ENCODE measurements at places on chromosomes 5 and 9.
A peak's percentile ranks its signal among the peaks of the same experiment; 100 is the strongest.

- DNase-seq, result peak; percentile 77
Observed at GRCh38 chr9:98707166-98708102, 1.3 kb downstream of the GABBR2 start.

- DNase-seq, result no peak
Observed at GRCh38 chr9:107838766-107839165, 349.2 kb upstream of the KLF4 start.

- DNase-seq, result no peak
Observed at GRCh38 chr5:14213813-14214585, 70.9 kb downstream of the TRIO start.

DNA sequence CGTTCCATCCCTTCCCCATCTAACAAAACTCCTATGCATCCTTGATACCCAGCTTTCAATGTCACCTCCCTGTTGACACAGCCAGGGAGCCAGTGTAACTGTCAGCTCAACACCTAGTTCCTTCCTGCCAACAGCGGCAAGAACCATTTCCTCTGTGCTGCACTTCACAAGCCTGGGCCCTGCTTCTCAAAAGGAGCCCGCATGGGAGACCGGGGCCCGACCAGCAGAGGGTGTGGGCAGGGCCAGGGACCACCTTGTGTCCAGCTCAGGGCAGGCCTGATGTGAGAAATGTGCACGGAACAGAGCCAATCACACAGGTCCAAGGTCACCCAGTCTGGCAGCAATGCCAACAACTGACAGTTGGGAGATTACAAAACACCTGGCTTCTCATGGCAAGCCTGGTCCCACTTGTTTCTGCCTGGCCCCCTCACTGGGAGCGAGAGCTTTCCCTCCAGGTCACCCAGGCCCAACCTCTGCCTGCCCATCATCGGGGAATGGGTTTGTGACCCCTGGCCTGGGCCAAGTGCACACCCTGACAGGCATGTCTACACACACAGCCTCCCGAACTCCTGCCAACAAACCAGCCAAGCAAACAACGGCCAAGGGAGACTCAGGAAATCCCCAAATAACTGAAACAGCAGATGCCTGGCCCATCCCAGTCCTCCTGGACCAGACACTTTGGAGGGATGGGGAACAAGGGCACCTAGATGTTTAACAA lies 3.1 kb downstream of the RNF44 start:
- peak; percentile 44 for DNase-seq

GRCh38 chr5:35393901-35394300 lies 163.6 kb upstream of the PRLR start:
- no peak for DNase-seq

- no peak for DNase-seq
Observed at GRCh38 chr5:61790678-61791077, 458.6 kb downstream of the ZSWIM6 start.

DNA sequence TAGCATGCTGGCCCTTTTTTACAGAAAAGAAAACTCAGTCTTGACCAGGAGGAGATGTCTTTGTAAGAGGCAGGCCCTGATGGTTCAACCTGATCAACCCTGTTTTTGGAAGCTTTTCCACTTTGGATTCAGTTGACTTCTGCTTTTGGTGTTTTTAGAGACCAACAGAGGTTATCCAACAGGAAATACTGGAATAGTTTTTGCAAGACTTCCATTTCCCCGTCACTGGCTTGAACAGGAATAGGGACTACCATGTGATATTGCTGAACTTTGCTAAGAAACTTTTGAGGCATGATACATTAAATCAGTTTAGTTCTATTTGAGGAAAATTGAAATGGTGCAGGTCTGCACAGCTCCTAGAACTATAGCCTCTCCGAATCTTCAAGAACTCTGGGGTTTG lies 17.1 kb upstream of the DAB2 start:
- DNase-seq, result peak; percentile 58

- DNase-seq, result no peak
Observed at GRCh38 chr5:8807636-8808035, 738.2 kb downstream of the SEMA5A start.

GRCh38 chr9:112187404-112187803 lies 12.3 kb upstream of the SUSD1 start:
- DNase-seq, result no peak

- no peak for DNase-seq
Observed at GRCh38 chr5:129074903-129075302, 19.6 kb upstream of the ISOC1 start.

- DNase-seq, result no peak
Observed at GRCh38 chr5:81302596-81302995, 1.2 kb downstream of the ZCCHC9 start.

DNA sequence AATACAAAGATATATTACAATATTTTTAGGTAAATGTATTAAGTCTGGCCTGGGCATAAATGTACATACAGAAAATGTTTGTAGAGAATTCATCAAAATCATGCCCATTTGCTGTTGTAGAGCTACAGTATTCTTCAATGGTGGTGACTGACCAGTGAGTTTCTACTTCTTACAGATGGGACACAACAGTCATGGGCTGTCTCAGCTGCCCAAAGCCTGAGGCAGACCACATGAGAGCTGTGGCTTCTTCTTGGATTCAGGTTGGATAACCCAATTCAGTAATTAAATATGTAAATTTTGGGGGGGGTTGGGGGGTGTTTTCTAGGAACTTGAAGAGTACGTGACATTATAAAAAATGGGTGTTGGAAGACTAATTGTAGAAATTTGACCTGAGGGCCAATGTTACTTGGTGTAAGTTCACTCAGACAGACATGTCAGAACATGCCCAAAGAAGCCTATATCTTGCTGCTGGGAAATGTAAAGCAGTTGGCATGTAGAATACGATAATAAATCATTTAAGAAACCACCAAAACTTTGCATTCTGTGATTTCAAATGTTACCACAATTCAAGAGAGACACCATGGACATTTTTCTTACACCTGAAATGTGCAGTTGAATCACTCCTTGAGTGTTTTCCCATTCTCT lies 17.9 kb downstream of the STARD4 start:
- peak; percentile 25 for DNase-seq

DNA sequence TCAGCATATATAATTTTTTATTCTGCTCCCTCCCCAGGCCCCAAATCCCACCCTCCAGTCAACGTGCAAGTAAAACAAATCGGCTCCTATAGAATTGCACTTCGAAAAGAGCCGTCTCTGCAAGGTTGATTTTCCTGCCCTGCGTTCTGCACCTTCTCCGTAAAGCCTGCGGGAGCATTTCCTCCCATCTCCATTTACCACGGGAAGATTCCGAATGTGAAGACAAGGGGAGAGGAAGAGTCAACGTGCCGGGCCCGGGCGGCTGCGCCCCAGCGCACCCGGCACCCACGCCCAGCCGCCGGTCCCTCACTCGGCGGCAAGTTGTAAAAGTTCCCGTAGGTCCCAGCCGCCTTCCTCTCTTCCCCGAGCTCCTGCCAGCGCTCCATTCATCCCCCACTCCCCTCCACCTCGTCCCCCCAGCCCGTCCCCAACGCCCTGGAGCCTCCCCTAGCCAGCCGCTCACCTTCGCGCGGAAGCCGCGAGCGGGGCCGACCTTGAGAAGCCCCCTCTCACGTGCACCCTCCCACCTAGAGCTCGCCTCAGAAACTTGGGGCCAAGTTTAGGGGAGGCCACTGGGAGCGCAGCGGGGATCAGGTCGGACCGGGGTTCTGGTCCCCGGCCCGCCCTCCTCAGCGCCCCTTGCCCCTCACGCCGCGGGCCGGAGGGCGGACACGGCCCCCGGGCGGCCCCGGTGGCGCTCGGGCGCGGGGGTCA lies 431 bp downstream of the BNC2 start:
- DNase-seq, result peak; percentile 11

DNA sequence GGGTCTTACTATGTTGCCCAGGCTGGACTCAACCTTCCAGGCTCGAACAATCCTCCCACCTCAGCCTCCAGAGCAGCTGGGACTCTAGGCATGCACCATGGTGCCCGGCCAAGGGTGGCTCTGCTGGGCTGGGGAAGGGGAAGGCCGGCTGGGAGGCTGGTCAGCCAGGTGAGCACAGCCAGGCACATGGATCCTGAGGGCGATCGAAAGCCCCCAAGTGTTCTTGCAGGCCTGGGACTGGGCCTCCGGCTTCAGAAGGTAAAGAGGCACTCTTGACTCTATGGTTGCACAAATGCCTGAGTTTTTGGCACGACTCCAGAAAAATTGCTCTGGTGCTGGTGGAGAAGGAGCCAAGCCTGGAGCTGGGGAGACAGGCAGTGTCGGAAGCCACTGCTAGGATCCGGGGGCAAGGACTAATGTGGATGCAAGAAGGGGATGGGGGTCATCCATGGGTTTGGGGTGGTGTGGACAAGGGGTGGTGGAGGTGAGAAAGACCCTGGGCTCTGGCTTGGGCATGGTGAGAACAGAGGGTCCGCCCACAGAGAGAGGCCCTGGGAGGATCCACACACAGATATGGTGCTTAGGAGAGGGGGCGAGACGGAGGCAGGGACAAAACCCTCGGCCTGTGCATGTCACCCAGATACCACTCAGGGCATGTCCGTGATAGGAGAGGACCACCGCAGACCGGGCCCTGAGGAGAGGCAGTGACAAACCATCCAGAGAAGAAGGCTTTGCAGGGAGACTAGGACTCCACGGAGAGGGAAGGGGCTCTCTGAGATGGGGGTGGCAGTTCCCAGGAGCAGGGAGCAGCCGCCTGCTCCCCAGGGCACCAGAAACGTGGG lies 51.1 kb upstream of the COL5A1 start:
- DNase-seq, result no peak

- DNase-seq, result no peak
Observed at GRCh38 chr9:70159630-70160029, 99.1 kb upstream of the SMC5 start.

DNA sequence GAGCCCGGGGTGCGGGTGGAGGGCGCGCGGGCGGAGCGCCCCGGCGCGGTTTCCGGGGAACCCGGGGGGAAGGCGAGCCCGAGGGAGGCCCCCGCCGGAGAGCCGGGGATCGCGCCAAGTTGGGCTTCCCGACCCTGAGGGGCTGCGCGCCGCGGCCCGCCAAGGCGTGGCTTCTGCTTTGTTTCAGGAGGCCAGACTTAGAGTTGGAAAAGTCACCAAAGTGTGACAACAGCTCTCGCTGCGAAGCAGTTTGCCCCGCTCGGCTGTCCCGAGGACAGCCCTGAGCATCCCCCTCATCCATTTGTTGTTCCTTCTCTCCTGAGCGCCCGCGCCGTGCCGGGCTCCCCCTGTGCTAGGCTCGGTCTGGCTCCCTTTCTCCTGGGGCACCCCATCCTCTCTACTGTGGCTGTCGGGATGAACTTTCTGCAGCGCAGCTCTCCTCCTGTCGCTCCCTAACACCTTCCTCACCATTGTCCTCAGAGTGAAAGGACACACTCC lies 410 bp downstream of the GLIPR2 start:
- no peak for DNase-seq

- DNase-seq, result no peak
Observed at GRCh38 chr5:93076096-93076495, 504.9 kb downstream of the NR2F1-AS1 start.

- no peak for DNase-seq
Observed at GRCh38 chr5:45277860-45278259, 418.3 kb downstream of the HCN1 start.

DNA sequence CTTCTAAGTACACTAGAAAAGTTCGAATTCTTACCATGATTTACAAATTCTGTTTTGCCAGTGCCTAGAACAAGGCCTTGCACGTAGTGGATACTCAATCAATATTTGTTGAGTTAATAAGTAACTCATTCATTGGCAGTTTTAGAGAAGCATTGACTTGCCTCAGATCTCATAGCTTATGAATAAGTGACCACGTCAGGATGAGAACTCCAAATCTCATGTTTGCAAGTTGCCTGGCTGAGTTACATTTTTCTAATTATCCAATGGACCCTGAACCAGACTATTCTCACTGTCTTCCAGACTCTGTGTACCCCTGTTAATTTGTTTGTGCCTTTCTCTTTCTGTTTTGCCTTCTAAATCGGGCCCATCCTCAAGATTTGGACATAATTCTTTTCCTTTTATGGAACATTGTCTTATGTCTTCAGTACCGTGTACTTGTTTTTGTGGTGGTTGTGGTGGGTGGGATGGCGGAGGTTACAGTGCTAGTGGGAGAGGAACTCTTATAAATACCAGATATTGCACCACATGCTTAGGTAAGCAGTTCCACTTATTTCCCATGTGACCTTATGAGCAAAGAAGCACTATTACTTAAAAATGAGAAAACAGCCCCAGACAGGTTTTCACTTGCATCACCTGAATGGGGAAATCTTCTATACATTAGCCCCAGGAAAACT lies 96.3 kb downstream of the UNC13B start:
- no peak for DNase-seq

DNA sequence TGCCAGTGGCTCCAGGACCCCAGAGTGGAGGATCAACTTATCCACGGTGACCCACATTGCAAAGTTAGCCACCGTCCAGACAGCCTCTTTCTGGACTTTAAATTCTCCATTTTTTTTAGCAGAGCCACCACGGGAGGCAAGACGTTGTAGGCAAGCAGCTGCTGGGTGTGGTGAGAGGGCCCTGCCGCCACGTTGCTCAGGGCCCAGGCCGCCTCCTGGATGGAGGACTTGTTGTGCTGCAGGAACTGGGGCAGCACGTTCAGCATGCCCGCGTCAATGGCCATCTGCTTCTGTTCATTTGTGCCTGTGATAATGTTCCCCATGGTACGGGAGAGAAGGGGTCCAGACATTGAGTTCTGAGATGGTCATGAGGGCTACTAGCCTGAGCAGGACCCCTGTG lies 114.3 kb upstream of the POC5 start:
- DNase-seq, result no peak

- DNase-seq, result no peak
Observed at GRCh38 chr5:78719504-78720219, 71.1 kb upstream of the LHFPL2 start.

GRCh38 chr9:35839926-35840325 lies 10.9 kb downstream of the TMEM8B start:
- no peak for DNase-seq

DNA sequence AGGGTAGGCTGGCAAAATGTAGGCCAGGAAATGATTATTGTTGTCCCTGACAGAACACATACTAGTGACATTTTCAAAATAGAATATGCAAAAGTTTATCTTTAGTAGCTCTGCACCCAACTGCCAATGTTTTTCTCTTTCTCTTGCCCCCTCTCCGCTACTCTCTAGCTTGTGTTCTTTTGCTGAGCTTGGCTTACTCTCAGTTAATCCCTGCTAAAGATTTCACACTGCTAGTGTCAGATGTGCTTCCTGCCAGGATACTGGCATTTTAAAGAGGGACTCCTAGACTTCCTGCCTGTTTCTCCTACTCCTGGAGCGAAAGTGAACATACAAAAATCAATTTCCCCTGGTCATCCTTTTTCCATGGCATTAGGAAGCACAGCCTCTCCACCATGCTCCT lies 260.5 kb downstream of the ARRDC3 start:
- peak; percentile 25 for DNase-seq

GRCh38 chr9:36426945-36427344 lies 26.9 kb upstream of the RNF38 start:
- no peak for DNase-seq

DNA sequence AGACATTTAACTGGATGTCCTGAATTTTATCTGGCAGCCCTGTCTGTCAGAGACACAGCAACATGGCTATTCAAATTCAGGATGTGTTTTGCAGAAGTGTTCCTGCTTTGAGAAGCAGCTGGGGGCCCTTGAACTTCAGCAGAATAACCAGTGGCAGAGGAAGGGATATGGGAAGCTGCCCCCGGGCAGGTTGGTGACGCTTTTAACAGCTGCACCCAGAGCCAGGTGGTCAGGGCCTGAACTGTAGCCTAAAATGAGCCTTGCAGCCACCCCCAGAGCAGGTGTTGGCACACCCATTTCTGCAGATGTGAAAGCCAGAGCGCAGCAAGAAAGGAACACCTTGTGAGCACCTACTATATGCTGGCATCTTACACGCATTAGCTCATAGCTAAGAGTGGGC lies 128.7 kb upstream of the BOD1 start:
- no peak for DNase-seq

Data from endothelial cell of umbilical vein (primary cell).